LNCaP clone FGC (cell line): ENCODE measurements at places on chromosomes 4 and X.

DNA sequence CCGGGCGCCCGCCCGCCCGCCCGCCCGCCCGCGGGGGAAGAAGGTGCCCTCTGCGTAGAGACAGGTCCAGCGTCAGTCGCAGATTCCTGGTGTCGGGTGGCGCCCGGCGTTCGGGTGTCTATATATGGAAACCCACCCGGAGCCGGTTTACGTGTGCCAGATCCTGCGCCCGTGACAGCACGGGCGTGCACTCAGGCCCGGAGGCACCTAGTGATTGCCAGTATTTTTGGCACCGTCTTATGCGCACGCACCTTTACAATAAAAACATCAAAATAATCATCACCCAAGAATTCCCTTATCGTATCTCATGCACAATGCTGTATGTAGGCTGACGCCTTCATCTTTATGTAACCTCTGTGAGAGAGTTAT, 519 bp downstream of the SLC25A4 start:
- DNase-seq, result peak; percentile 13

- DNase-seq, result no peak
Measured at GRCh38 chrX:135505351-135505750, 15.1 kb upstream of the INTS6L start.

GRCh38 chr4:183333983-183334382, 11.8 kb upstream of the CLDN24 start:
- DNase-seq, result no peak

DNA sequence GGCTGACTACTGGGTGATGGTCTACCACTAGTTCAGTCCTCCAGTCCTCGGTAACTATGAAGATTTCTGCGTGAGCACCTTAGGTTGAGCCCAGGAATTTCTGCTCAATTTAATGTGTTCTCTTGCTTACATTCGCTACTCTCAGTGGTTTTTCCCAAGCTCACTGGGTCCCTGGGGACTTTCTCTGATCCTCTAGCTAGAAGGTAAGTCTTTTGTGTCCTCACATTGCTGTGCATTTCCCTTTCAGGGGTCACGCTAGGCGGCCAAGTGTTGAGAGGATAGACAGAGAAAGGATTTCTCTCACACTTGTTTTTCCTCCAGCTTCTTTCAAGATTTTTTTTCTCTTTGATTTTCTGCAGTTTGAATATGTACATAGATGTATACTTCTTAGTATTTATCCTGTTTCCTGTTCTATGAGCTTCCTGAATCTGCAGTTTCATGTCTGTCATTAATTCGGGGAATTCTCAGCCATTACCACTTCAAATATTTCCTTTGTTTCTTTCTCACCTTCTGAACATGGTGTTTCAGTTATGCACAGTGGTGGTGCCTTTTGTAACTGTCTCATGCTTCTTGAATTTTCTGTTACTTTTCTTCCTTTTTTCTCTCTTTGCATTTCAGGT, 17.5 kb downstream of the MAGEA9 start:
- DNase-seq, result no peak

GRCh38 chr4:28269426-28269825, 1408.8 kb downstream of the STIM2 start:
- DNase-seq, result no peak

DNA sequence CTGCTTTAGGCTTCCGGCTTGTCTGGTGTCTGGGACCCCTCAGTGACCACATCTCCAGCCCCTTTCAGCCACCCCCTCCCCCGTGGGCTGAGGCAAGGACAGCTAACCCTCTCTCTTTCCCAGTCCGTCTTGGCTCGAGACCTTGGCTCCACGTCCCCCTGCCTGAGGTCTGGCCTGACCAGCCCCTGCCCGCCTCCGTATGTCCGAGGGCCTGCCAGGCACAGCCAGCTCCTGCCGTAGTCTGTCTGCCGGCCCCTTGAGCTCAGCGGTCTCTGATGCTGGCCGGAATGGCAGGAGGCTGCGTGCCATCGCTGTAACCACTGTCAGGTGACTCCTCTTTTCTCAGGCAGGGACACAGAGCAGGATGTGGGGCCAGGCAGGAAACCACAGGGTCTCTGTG, 73.3 kb upstream of the LRPAP1 start:
- DNase-seq, result no peak

DNA sequence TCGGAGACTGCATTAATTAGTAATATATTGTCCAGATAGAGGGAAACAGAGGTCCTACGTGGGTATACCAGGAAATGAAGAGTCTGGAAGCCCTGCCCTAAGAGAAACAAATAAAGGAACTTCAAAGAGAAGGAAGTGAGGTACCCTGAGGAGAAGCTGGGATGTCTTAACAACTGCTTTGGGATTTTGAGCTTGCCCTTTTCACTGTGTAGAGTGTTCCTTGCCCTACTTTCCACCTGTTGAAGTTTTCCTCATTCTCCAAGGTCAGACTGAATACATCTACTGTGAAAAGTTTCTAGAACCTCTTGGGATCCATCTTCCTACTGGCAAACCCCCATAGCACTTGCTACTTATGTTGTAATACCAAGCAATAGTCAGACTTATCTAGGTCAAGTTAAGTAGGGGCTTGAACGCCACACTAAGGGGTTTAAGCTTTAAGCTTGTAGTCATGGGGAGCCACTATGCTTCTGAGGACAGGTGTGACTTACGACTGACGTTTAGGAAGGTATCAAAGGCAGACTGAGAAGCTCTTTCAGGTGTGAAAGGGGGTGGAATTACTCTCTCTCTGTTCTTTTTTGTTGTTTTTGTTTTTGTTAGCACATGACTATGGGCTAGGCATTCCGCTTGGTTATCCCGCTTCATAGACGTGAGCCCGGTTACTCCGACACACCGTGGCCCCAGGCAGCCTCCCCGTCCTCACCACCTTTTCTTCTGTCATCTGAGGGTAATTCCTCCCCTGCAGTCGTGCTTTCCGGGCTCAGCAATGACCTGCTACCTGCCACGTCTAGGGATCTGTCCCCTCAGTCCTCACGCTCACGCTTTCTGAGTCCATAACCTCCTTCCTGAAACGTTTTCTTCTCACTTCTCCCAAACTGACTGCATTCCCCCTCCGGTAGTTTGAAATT, 959 bp upstream of the REST start:
- no peak for DNase-seq

DNA sequence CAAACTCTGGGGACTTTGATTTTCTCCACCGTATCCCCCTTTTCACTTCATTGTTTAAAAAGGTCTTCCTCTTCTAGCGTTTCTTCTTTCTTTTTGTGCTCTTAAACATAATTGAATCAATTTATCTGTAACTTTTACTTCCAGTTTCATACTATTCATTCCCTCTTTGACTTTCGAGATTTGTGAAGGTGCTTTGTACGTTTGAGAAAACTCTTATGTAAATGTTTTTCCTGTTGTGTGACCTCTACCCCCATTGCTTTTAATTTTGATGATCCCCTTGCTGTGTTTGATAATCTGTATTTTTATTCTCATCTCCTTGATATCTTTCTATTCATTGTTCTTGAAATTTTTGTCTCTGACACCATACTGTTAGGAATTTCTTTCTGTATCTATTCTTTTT, 4.8 kb downstream of the USP38 start:
- no peak for DNase-seq

GRCh38 chr4:95381843-95382580, 166.8 kb downstream of the UNC5C start:
- DNase-seq, result no peak

DNA sequence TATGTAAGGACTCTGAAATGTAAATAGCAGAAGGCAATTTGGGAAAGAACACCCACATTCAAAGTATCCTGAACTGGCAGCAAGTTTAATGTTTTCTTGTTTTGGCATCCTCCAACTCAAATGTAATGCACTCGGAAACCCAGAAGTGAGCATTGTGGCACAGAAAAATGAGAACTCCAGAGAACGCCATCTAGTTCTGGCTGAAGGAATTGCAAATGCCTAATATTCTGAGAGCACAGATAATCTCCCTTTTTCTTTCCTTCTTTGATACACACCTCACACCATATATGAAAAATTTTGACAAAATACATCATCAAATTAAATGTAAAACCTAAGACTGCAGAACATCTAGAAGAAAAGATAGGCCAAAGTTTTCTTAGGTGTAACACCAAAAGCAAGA, 52.1 kb downstream of the PWWP3B start:
- no peak for DNase-seq

DNA sequence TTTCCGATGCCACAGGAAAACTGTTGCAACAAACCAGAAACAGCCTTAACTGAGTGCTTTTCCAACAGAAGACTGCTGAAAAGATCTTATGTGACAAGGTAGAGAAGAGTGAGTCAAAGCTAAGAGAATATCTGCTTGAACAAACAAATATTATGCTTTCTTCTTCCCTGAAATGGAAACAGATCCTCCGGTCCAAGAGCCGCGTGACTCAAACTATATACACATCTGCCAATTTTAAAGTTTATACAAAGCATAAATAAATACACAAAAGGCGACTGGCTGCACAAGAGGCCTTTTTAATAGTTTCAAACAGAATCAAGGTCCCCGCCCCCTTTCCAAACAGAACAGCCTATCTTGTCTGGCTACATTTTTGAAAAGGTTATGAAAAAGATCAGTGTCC, 329.7 kb upstream of the F9 start:
- peak; percentile 89 for DNase-seq

DNA sequence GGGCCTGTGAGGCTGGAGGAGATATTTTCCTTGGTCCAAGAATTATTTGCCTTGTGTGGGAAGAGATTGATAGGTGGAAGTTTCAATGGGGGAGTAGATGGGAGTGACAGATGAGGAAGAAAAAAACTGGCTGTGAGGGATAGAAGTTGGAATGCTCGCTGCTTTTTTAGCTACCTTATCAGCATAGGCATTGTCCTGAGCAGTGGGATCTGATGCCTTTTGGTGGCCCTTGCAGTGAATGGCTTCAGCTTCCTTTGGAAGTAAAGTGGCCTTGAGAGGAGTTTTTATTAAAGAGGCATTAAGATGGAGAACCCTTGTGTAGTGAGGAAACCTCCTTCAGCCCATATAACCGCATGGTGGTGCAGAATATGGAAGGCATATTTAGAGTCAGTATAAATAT, 16.0 kb downstream of the KLKB1 start:
- no peak for DNase-seq

DNA sequence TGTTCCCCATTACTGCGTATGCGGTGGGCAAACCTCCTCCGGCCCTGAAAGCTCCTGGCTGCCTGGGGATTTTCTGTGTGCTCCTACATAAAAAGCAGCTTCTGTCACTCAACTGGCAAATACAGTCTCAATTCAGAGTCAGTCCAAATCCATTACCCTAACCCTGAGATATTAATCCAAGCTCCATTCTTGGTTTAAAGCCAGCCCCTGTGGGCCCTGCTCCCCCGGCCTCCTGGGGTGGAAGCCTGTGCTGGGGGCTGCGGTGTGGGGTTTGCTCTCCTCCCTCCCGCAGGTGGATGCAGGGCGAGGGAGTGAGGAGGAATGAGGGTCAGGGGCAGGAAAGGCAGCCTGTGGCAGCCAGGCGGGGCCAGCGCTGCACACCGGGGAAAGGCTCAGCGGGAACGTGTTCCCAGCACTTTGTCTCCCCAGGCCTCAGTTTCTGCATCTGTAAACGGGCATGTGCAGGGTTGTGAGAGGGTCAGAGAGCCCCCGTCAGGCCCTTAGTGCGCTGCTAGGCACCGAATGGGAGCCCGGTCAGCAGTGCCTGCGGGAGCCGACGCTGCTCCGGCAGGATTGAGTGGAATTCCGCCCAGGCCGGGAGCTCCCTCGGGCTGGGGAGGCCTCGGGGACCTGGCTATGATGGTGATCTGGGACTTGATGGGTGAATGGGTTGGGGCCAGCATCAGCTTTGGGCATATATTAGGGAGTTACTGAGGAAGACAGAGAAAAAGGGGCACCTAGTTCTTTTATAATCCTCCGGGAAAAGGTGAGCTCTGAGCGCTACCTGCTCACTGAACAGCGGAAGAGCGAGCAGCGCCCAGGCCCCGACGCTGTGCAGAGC, 6.3 kb upstream of the RGS12 start:
- no peak for DNase-seq

DNA sequence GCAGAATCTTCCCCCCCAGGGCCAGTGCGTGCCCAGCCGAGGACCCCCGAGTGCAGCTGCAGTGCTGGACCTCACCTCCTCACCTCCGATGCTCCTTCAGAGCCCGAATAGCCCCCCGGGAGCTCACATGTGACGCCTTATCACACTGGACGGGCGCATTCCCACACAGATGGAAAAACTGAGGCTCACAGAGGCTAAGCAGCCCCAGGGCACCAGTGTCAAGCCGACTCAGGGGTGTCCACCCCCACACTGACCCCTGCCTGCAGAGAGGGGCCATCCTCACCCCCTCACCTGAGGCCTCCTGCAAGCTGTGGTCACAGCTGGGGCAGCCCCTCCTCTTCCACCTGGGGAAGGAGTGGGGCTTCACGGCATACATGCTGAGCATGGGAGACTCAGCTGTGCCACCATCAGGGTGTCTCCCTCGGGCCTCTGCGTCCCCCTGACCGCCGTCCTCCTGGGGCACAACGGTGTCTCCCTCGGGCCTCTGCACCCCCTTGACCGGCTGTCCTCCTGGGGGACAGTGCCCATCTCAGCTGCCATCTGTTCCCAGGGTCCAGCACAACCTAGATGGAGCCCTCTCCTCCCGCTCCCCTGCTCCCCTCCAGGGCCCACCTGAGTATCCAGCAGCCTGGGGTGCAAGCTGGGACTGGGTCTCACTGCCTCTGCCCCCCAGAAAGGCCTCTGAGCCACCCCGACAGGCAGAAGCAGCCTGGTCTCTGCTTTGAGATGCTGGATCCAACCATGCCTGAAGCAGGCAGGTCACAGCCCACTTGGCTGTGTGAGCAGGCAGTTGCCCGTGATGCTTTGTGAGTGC, 85.3 kb upstream of the NKX1-1 start:
- no peak for DNase-seq

- no peak for DNase-seq
Measured at GRCh38 chr4:22170353-22170752, 221.8 kb upstream of the KCNIP4 start.

GRCh38 chr4:99986792-99987191, 36.7 kb upstream of the H2AZ1 start:
- no peak for DNase-seq

GRCh38 chr4:86160426-86160825, 199.4 kb downstream of the MAPK10 start:
- DNase-seq, result no peak

DNA sequence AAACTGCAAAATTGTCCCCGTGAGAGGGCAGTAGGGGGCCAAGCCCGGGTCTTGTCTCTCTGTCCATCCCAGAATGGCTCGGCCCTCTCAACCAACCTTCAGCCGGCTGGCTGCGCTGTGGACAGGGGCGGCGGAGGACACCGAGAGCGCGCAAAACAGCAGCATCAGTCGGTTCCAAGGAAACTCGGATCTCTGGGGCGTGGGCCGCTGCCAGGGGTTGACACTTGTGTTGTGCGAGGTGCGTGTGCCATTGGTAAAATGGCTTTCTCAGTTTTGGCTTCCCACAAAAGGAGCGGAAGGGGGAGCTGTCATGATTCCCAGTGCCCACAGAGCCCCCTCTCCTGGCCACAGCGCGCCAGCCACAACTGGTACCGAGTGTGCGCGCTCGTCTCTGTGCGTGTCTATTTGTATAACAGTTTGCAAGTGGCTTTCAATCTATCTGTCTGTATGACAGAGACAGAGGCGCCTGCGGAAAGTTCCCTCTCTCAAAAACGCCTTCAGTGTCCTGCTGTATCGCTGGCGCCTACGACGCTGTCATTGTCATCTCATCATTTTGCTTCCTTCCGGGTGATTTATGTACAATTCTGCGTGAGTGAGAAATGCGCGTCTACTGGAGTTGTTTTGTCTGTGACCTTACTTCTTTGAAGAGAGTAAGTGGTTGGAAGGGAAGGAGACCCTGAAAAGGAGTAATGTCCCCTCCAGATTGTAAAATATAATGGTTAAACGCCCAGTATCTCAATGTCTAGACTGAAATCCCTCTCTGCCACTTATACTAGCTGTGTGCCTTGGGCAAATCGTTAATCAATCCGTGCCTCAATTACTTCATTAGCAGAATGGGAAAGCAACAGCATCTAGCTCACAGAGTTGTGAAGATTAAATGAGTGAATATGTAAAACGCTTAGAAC, 1.8 kb downstream of the DKK2 start:
- no peak for DNase-seq
